ENCODE measurements at places on chromosomes 11 and 22.

DNA sequence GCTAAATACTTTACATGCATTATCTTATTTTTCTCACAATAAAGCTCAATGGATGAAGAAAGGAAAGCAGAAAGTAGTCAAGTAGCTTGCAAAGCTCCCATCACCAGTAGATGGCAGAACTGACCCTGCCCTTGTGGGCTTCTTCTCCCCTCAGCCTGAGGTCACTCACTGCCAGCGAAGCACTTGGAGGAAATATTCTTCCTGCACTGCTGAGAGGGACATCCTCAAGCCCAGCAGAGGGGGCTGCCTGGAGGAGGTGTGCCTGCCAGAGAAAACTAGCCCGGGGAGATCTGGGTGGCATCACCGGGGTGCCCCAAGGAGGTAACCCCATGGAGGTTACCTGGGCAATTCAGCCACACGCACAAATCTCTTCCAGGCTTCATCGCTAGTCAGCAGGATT is 6.6 kb downstream of the APOL4 start:
- peak; percentile 75 for DNase-seq

DNA sequence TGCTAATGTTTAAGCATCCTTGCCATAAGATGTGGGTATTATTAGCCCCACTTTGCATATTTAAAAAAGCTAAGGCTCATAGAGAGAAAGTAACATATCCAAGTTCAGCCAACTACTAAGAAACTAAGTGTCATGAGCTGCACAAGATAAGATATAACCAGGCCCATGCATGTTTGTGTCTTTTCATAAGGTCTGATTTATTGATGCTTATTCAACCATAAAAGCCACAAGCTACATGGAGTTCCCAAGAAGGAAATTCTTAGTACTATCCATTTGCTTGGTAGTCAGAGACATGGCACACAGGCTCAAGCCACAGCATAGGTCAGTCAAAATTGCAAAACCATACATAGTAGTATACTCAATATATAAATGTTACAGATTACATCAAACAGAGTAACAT is 488.5 kb downstream of the SOX6 start:
- no peak for DNase-seq

- DNase-seq, result no peak
Measured at GRCh38 chr22:45507798-45508197, 5.1 kb downstream of the FBLN1 start.

DNA sequence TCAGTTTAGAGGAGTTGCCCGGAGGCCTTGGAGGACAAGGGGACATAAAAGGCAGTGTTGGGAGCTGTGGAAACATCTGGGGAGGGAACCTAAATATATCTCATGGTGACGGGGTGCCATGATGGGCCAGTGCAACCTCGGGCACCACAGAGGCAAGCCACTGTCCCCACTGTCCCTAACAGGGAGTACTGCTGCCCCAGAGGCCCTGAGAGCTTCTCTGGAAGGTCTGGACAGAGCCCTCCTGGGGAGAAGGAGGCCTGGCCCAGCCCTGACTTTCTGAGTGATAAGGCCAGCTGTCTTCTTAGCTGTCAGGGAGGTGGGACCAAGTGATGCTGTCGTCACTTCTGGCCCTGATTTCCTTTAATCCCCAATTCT is 5.5 kb upstream of the P2RY6 start:
- no peak for DNase-seq

- no peak for DNase-seq
Measured at GRCh38 chr11:118838905-118839553, 44.7 kb upstream of the CXCR5 start.

DNA sequence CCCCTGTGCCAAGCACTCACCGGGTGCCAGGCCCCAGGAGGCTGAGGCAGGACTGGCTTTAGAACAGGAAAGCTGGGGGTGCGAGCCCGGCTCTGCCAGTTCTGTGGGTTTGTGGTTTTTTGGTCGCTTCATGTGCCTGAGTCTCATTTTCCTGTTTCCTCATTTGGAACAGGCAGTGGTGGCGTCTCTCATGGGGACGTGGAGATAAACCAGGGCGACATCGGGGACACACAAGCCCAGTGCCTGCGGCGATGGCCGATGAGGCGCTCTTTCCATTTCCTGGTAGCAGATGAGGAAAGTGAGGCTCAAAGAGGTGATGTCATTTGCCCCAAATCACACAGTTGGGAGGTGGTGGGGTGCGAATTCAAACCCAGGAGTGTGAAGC is 20.8 kb upstream of the CHKA start:
- peak; percentile 71 for DNase-seq

GRCh38 chr11:134468081-134468668 is 56.1 kb upstream of the B3GAT1 start:
- DNase-seq, result no peak

GRCh38 chr11:2752204-2752770 is 52.5 kb upstream of the KCNQ1OT1 start:
- DNase-seq, result no peak

- no peak for DNase-seq
Measured at GRCh38 chr11:43835104-43835503, 45.5 kb upstream of the ALKBH3 start.

DNA sequence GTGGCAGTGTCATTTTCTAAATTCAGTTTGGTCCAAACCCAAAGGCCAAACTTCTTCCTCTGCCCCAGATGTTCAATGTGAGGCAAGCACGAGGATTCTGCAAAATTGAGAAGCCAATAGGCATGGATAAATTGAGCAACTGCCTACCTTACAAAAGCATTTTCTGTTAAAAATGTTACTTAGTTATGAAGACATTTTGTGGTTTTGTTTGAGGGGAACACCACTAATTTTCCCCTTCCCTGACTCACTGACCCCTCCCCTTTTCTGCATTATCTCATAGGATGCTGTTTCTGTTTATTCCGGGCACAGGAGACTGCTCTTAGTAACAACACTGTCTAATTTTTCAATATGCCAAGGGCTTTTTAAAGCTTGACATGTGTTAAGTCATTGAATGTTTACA is 462.8 kb downstream of the INSC start:
- no peak for DNase-seq

- no peak for DNase-seq
Measured at GRCh38 chr22:49134076-49134475, 693.6 kb downstream of the BRD1 start.

DNA sequence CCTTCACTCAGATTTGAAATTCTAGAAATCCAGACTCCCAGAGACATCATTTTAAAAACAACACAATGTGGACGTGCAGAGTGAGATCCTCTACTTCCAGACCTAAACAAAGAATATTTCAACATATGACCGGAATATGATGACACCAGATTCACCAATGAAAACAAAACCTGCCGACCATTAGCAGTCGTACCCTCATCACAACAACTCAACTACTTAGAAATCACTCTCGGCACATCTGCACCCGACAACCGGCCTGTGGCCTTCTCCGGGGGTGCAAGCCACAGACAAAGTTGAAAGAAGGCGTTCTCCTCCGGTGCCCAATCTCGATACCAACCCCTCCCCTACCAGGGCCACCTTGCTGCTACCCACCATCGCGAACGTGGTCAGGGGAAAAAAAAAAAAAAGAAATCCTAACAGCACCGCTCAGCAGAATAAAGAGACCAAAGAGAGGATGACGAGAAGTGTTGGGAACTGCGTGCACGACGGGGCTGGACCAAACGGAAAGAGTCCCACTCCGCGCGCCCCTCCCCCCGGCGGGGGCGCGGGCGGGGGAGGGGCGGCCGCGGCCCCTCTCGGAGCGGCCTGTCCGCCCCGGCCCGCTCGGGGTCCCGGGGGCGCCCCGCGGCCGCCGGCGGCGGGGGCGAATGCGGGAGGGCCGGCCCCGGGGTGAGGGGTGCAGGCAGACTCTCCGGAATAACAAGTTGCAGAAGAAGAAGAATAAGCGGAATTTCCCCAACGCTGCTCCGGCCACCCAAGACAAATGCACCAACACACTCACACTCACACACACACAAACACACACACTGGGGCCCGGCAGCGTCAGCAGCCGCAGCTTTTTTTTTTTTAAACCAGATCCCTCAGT is 1.7 kb downstream of the PHF21A start:
- peak; percentile 77 for DNase-seq

- no peak for DNase-seq
Measured at GRCh38 chr11:22304337-22304961, 33.7 kb upstream of the SLC17A6 start.

GRCh38 chr11:22031791-22032190 is 161.1 kb upstream of the ANO5 start:
- DNase-seq, result no peak

Measured in activated CD8-positive, alpha-beta memory T cell treated with anti-CD3 and anti-CD28 coated beads, Interleukin-2, amount 10 ng/mL, durations not matched to agents 7 days and 5 days (primary cell).